Right ventricle myocardium superior (tissue), 1 donor: ENCODE measurements at places on chromosomes 1 and 21. TPM values are rescaled to one million over a fixed set of nuclear protein-coding genes. Genes with fewer than 3 reads are reported as not detected.

Gene ATP1A4
- 0.40 TPM for total RNA-seq

Gene MAP1LC3C
- 0.24 TPM for total RNA-seq

Gene SMCP
- total RNA-seq: not detected

Gene EPHA2
- 7.3 TPM for total RNA-seq

Gene GABRD
- 0.43 TPM for total RNA-seq

Gene MTMR11
- 2.0 TPM for total RNA-seq

- no peak for DNase-seq
These were observed 36.2 kb downstream of the ZSWIM5 start for GRCh38 chr1:45170151-45170742.

DNA sequence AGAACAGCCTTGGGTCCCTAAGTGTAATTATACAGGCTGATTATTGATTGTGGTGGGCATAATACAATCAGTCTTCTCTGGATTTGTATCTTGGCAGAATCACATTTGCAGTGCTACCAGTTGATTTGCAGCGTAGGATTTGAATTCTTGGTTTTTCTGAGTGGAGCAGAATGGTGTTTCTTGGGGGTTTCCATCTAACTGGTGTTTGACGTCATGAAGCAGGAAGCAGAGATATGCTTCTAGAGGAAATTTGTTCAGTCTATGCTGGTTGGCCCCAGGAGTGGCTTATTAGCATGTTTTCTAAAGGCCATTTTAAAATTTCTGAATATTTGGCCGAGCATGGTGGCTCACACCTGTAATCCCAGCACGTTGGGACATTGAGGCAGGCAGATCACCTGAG lies 3.4 kb downstream of the CTTNBP2NL start:
- DNase-seq: no peak

DNA sequence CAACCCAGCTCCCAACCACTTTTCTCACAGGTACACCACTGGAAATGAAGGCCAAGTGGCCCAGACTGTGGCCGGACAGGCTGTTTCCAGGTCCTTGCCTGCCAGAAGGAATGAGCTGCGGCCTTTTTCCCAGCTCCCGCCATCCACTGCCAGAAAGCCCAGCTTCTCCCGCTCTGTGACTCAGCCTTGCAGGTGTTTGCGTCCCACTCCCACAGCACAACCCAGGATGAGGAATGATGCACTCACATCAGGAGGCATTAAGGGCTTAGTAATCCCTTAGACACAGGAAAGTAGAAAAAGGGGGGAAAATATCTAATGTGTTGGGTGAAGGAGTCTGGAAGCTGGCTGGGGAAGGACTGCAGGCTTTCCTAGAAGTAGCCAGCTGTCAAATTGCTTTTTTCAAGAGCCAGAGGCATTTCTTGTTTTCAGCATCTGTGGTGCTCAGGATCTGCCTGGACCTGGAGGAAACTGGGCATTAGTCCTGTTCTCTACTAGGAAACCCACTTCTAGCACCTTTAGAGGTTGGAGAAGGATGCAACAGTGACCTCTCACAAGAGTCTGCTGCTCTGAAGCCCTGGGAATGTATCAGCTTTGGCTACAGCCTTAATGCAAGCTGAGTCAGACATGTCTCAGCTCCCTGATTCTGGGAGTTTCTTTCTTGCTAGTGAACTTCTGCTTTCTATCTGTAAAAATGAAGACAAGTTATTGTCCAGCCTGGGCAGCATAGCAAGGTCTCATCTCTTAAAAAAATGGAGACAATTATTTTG lies 13.2 kb upstream of the MAP1LC3C start:
- DNase-seq: no peak

- no peak for DNase-seq
These were observed 60.9 kb upstream of the RGS2 start for GRCh38 chr1:192747943-192748342.
